ENCODE measurements at places on chromosomes 7 and 10. TPM values are rescaled to one million over a fixed set of nuclear protein-coding genes. Genes with fewer than 3 reads are reported as not detected.

LZTS2 gene
- total RNA-seq, result 54.8 TPM

DNA sequence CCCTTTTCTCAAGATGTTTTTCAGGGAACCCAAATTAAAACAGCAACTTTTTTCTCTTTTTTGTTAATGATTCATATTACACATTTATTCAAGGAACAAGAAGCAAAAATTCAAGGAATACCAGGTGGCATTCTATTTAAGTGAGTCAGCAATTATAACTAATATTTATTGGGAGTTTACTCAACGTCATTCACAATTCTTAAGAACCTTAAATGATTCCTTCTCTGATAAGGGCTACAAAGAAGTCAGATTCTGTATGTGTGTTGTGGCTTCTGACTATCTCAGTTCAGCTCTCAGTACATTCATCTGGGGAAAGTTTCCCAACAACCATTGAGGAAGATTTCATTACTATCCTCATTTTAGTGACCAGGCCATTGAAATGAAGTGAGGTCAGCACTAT, 470.7 kb upstream of the AKR1E2 start:
- no peak for DNase-seq

- DNase-seq, result peak; percentile 48
Measured at GRCh38 chr7:77537136-77537777, at the start of gene PTPN12. Gene PTPN12 (plus strand): TSS chr7:77537295. CDS start chr7:77537547, 252 bp downstream.

- no peak for DNase-seq
Measured at GRCh38 chr10:72218325-72218724, 2.2 kb upstream of the ASCC1 start.

TMEM270 gene
- total RNA-seq, result not detected

ZNF518A gene
- 47.2 TPM for total RNA-seq

CHST3 gene
- 46.0 TPM for total RNA-seq

DNA sequence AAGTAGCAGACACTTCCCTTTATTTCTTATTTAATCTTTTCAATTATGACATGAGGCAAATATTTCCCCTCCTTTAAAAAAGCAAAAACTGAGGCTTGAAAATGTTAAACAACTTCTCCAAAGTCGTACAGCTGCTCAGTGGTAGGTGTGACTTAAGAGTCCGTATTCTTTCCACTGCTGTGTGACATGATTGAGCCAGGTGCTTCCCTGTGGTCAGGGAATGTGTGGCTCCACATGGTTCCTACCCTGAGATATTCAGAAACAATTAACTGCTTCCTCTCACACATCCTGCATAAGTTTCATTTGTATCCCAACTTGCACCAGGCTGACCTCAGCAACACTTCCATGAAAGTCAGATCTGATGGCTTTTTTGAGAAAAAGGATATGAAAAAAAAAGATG, 13.6 kb downstream of the OPALIN start:
- no peak for DNase-seq

IFIT1 gene
- total RNA-seq, result 5.4 TPM

ARMC3 gene
- 0.61 TPM for total RNA-seq

DNA sequence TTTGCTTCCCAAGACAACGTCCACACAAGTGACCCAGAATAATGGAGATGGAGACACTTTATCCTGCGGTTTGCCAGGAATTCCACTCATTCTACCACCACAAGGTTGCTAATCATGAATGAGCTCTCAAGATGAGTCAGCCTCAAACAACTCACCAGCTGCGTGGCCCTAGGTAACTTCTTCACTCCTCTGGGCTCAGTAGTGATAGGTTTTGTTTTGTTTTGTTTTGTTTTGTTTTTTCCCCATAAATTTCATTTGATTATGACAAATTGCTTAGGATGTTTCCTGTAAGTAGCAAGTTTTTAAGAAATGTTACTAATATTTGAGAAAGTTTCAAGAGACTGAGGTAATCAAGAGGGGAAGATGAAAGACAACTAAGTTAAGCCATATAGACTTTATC, 286.8 kb downstream of the PARD3 start:
- DNase-seq, result peak; percentile 28

NYAP1 gene
- total RNA-seq, result 1.7 TPM

PTN gene
- total RNA-seq, result 9.2 TPM

DNA sequence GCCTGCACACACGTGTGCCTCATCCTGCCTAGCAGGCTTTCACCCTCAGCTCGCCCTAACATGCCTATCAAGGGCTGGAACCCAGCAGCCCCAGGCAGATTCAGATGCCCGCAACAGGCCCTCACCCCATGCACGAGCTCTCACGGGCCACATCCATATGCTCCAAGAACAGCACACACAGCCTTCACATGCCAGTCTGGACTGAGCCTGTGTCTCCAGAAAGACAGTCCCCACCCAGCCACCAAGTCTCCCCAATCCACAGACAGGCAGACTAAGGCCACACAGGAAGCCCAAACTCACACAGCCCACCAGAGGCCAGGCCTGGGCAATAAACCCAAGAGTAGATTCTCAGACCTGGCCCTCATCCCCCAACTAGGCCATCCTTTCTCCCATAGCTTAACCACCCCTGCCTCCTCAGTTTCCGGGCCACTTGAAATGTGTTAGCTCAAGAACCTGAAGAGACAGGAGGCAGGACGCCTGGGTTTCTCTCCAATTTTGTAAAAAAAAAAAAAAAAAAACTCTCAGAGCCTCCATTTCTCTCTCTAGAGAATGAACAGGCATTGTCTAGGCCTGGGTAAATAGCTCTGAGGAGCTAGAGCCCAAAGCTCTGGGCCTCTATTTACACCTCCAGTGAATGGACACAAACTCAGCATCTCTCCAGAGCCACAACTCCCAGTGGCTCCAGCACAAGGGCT, 6.8 kb downstream of the LDB1 start:
- DNase-seq, result no peak

OR2A5 gene
- total RNA-seq, result not detected

DNA sequence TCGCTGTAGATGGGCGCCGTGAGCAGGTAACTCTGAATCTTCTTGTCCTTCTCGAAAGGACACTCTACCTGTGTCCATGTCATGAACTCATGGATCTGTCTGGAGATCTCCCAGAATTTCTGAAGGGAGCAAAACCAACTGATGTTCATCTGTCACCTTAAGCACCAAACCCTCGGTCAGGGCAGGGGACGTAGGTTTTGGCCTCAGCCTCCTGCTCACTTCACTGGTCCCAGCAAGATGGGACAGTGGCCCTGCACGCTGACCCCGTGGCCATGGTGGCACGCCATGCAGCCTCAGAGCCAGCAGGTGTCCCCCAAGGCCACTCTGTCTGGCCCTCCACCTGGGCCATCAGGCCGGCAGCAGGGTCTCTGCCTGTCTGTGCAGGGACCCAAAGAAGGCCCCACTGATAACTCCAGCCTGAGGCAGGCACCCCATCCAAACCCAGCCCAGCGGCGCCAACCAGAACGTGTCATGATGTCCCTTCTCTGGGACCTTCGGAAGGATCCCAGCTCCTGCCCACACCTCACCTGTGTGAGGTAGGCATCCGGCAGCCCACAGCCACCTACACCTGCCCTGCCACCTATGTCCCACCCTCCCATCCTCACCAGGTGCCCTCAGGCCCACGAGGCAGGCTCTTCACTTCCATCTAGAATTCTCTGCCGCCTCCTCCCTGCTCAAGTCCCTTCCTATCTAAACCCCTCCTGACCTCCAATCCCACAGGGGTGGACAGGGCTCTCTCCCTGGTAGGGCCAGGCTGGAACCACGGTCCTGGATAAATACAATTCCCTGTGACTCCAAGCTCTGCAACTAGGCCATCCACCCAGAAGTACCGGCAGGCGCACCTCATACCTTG, 59.0 kb downstream of the CSGALNACT2 start:
- peak; percentile 32 for DNase-seq

CACNA2D1 gene
- not detected for total RNA-seq

VWA2 gene
- total RNA-seq, result 1.2 TPM

DNA sequence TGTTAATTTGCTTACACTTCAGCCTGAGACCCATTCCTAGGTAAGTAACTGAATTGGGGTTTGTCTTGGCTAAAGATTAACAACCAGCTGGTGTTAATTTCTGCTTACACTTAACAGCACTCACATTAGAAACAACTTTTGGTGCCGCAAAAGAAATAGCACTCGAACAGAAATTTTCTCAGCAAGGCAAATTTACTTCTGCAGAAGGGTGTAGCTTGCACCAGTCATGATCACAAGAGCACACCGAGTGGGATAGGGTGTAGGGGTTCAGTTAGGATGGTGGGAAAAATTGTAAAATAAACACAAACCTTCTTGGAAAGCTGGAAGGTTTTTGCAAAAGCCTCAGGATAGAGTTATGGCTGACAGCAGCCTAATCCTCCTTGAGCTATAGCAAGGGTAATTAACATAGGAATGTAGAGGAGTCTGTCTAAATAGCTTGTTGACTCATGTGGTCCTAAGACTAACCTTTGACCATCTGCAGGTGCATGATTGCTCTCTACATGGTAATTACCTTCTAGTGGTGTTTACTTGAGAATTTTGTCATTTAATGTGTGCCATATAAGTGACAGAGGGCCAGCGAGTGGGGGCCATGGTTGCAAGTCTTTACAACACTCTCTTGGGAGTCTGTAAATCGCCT, 67.8 kb upstream of the CDK13 start:
- DNase-seq, result peak; percentile 45

GRCh38 chr10:132847856-132848255, 61.9 kb upstream of the NKX6-2 start:
- peak; percentile 21 for DNase-seq

SPDYE16 gene
- total RNA-seq, result 0.34 TPM

Data from Caco-2 (cell line).